ENCODE measurements at places on chromosomes 7 and 10.

DNA sequence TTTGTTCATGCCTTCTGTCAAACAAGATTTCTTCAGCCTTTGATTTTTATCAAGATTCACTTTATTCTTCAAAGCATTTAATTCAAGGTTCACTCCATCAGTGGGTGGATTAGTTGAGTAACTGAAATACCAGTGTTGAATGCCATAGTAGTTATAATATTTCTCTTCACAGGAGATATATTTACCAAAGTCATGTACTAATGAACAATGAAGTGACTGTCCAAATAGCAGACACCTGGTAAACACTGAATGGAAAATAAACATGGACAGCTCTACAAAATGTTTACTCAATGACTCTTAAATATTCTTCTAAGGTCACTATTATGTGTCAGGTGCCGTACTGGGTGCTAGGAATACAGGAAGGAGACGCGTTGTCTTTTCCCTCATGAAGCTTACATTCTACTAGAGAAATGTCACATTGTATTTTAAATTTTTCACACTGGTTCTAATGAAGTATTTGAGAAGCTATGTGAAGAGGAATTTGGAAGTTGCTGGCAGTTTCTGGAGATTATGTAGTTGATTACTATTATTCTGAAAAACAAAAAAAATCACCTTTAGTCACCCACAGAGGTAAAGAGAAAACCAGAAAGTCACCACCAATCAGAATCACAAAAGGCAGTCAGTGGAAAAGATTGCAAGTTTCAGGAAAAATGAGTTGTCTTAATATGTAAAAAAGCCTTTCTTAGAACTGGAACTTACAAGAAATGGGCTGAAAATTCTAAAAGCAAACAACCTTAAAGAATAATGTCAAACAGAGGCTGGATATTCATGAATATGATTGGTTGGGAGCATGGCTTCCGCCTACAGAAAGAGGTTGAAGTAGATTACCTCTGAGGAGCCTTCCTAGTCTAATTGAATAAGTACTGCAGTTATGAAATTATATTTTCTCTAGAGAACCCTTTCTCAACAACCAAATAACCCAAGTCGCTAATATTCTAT is 84.5 kb downstream of the RTKN2 start:
- DNase-seq: no peak

DNA sequence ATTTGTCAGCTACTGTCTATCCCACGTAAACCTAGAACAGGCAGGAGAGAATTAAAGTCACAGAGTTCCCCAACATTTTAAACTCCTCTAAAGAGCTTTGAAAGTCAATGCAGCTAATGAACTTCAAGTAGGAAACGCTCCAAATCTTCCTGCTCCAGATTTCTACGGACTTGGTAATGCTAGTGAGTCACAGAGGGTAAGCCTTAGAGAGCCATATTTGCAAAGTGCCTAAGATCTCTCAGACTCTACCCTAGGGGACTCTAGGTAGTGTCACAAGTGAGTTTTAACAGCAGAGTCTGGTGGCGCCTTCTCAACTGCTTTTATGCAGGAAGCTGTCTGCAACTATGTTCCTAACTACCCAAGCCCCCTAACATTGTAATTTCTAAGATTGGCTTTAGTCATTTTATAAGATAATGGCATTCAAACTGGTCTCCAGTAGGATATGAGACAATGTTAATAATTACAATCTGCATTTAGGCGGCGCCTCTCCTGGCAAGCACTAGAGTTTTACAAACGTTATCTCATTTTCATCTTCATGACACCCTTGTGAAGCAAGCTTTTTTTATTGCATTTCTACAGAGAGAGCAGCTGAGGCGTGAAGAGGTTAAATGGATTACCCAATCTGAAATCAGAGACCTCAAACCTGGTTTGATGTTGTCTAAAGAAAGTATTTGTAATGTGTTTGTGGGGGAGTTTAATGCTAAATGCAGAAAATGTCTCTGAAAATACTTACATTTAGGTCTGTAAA is 22.0 kb upstream of the FZD1 start:
- DNase-seq: no peak

DNA sequence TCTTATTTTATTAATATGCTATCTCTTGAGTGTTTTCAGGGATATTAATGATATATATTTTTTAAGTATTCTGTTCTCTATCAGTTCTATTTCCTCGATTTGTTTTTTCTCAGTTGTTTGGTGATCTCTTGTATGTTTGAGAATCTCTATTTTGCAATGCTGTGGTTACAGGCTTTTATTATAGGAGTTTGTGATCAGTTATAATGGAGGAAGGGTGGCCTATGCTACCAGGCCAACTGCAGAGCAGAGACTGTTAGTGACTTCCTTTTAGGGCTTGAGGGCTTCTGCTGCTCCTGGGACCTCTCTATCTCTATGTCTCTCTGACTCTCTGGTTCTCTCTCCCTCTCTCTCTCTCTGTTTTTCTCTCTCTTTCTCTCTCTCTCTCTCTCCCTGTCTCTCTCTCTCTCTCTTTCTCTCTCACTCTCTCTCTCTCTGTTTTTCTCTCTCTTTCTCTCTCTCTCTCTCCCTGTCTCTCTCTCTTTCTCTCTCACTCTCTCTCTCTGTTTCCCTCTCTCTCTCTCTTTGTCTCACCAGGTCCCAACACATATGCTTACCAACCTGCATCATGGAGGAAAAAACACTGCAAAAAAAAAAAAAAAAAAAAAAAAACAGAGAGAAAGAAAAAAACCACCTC is 69.4 kb upstream of the CAV2 start:
- no peak for DNase-seq

DNA sequence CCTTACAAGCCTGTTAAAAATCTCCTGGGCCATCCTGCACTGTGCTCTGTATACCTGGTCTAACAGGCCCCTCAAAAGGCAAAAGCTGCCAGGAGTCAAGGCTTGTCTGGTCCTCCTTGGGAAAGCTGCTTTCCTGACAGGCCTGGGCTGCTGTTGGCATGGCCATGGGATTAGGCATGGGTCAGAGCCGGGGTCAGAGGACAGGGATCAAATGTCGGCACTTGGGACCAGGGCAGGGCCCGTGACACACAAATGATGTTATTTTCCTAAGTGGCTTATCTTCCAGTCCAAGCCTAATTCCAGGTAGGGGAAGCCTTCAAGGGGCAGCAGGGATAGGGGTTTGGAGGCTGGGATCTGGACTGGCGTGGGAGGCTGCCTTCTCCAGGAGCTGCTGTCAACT is 191.5 kb upstream of the GPR26 start:
- no peak for DNase-seq

DNA sequence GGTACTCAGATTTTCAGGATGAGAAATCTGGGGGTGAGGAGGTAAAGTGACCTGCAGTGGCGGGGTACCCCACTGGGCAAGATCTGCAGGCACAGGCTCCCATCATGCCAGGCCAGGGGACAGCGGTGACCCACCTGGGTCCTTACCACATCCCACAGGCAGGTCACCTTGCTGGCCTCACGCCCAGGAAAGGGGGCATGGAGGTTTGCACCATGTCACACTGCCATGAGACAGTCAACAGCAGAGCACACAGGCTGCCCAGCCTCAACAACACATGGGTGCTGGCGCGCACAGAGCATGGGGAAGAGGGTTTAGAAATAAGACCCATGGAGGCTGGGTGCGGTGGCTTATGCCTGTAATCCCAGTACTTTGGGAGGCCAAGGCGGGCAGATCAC is 914 bp downstream of the PKD1L1 start:
- no peak for DNase-seq

- no peak for DNase-seq
Measured at GRCh38 chr10:29214551-29214950, 74.3 kb upstream of the LYZL1 start.

GRCh38 chr7:94298943-94299342 is 95.8 kb upstream of the COL1A2 start:
- no peak for DNase-seq

GRCh38 chr7:47568547-47568946 is 13.4 kb downstream of the TNS3 start:
- DNase-seq: no peak

- no peak for DNase-seq
Measured at GRCh38 chr7:14995774-14996173, 93.2 kb upstream of the DGKB start.

DNA sequence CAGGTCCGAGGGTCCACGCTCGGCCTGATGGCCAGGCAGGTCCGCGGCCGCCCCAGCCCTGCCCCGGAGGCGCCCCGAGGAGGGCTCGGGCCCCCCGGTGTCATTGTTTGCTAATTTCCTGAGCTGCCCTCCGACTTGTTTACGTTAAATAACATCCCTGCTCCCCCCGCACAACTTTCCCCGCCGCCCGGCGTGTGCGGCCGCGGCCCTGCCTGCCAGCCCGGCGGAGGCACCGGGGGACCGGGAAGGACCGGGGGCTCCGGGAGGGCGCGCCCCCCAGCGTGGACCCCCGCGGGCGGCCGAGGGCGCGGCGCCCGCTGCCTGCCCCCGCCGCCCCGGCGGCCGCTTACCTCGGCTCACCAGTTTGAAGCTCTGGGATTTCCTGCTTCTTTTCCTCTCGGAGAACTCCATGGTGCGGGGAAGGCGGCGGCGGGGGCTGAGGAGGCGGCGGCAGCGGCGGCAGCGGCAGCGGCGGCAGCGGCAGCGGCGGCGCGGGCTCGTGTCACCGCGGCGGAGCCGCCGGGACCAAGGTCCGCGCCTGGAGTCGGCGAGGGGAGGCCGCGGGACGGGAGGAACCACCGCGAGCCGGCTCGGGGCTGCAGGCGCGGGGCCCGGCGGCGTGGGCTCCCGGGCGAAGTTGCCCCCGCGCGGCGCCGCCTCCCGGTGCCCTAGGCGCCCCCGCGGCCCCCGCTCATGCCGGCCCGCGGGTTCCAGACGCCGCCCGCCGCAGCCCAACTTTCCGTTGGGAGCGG is 515 bp downstream of the BEND7 start:
- no peak for DNase-seq

DNA sequence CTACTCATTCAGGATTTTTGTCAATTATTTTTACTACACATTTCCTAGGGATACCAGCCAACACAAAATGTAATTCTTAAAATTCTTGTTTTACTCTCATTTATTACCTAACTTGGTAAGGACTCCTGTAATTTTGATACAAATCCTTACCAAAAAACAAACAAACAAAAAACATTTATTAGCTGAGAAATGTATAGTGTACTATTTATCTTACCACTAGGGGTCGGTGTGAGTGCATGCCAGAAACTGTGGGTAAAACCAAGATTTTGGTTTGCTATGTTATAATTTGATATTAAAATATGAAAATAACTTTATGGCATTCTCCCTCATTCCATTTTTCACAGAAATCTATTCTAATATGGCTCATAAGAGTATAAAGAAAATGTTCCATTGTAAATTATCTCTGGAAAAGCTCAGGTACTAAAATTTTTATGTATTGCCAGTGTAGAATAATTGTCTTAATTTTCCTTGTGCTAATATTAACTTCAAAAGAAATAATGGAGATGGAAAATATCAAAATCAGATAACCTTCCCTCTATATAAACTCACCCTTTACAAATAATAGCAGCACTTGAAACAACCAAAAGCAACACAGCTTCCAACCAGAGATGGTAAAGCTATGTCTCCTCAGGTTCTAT is 290.8 kb upstream of the PCDH15 start:
- DNase-seq: no peak

DNA sequence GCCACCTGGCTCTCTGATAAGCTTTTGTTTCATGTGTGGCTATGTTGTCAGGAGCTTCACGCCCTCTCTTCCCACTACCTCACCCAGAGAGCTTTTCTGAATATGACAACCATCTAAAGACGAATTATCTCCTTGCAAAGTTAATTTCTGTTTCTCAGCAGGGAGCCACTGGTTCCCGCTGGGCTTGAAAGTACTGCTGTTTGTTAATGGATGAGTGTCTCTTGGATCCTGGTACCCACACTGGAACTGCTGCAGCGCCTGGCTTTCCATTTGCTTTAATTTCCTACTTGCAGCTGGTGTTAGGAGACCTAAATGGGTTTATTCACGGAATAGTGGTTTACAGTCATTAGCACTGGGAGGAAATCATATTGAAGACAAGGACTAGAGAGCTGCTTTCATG is 267.9 kb upstream of the LRGUK start:
- no peak for DNase-seq

GRCh38 chr10:80474597-80474910 is 20.4 kb downstream of the TSPAN14 start:
- no peak for DNase-seq

DNA sequence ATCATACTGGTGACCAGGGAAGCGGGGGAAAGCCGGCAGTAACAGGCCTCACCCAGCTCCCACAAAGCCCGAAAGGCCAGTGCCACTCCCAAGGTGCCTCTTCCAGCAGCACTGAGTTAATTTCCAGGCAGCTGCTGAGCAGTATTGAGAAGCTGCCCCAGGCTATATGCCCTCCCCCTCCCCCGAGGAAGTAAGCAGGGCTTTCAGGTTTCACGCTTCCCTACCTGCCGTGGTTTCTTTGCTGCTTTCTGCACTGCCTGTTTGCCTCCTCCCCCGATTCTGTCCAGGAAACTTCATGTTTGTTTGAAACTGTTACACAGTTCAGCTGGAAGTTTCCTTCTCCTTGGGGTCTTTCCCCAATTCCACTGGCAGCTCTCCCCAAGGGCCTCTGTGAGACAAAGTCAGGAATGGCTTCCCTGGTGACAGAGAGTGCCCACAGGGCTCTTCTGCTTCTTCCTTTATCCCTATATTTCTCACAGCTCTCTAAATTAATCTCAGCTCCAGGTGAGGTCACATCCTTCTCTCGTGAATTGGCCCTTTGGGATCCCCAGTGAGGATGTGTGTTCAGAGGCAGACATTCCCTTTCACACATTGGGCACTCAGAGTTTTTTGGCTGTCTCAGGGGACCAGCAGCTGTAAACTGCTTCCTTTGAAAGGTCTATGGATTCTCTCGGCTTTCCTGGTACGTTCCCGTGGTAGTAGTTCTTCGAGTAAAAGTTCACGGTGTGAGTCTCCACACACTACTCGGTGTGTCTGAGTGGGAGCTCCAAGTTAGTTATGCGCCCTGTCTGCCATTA is 19.4 kb downstream of the C1GALT1 start:
- peak; percentile 26 for DNase-seq

DNA sequence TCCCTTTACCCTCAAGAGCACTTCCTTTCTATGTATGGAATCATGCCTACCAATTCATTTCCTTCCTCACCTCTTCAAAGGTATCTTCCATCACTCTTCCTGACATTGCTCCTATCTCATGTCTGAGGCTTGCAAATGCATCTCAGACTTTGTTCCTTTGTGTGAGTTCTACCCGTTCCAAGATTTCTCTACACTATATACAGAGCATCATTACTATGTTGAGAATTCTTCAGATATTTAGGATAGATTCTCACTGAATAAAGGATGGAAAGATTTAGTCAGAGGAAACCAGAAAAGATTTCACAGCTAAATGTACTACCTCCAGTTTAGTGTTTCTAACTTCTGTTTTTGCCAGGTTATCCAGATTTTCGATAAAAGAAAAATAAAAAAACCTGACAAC is 462.7 kb downstream of the PHTF2 start:
- DNase-seq: no peak

GRCh38 chr7:44533301-44534055 is 7.7 kb downstream of the NPC1L1 start:
- DNase-seq: no peak

GRCh38 chr10:124725791-124726190 is 18.4 kb downstream of the FAM53B start:
- no peak for DNase-seq

- no peak for DNase-seq
Measured at GRCh38 chr10:129637846-129638245, 170.8 kb downstream of the MGMT start.

GRCh38 chr10:72834183-72834825 is 59.2 kb upstream of the OIT3 start:
- DNase-seq: peak; percentile 27

Measured in activated CD4-positive, alpha-beta T cell treated with anti-CD3 and anti-CD28 coated beads, Interleukin-2, amount 50 U/mL, for 1 hour (primary cell).